ENCODE measurements at places on chromosomes 16 and 17.
A peak's percentile ranks its signal among the peaks of the same experiment; 100 is the strongest.

GRCh38 chr17:72350073-72350472, 229.3 kb downstream of the SOX9 start:
- ATAC-seq, result no peak

DNA sequence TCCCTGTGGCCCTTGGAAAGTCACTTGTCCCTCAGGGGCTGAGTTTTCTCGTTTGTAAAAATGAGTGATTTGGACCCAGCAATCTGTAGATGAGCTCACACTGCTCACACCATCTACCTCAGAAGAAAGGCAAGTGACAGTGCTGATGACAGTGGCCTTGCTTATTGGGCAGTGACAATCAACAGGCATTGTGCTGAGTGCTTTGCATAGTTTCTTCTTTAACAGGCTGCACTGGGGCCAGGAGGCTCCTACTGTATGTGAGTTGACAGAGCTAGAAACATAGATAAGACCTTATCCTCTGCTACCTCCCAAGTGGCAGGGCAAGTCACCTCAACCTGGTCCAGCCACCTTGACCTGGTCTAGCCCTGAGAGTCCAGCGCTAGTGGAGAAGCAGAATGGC, 29.7 kb upstream of the SLC12A3 start:
- no peak for ATAC-seq

DNA sequence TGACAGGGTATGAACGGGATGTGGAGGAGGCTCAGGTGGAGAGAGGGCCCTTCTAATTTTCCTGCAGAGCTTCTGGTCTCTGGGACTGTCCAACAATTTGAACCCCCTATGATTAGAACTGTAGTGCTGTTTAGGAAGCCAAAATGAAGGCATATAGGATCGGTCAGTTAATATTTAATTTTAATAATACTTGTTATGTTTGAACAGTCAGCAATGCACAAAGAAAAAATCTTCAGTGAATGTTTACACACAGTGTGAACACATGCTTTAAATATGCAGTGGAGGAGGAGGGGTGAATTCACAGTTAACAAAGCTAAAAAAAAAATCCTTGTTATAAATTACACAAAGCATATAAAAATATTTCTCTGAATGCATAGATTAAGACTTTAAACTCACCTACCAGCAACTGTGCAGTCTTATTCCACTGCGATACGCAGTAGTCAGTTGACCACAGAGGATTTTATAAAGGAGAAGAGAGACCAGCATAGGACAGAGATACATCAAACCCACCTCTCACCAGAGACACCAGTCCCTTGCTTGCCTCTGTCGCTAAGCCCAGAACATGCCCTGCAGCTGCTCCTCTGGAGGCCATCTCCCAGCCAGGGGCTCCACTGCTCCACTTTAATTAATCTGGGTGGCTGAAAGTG, 14.6 kb downstream of the ANKRD40 start:
- ATAC-seq, result no peak

- ATAC-seq, result no peak
These were observed 23.6 kb downstream of the ALDH3A2 start for GRCh38 chr17:19672009-19672750.

GRCh38 chr17:43021741-43022512, at the start of gene VAT1:
VAT1 (minus strand) TSS chr17:43022385; CDS start chr17:43022322, 63 bp downstream.
- ATAC-seq, result peak; percentile 55

GRCh38 chr16:73096510-73096909, 48.6 kb upstream of the ZFHX3 start:
- no peak for ATAC-seq

DNA sequence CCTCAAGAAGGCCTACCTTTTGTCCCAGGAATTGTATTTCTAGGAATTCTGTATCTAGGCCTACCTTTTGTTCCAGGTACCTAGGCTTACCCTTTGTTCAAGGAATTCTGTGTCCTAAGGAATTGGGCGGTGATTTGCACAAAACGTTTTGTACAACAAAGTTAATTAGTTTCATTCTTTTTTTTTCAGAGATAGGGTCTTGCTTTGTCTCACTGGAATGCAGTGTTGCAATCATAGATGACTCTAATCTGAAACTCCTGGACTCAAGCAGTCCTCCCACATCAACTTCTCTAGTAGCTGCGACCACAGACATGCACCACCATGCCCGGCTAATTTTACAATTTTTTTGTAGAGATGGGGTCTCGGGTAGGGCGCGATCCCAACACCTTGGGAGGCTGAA, 7.0 kb downstream of the CDR2L start:
- no peak for ATAC-seq

GRCh38 chr17:1147664-1148063, 32.1 kb downstream of the ABR start:
- no peak for ATAC-seq

DNA sequence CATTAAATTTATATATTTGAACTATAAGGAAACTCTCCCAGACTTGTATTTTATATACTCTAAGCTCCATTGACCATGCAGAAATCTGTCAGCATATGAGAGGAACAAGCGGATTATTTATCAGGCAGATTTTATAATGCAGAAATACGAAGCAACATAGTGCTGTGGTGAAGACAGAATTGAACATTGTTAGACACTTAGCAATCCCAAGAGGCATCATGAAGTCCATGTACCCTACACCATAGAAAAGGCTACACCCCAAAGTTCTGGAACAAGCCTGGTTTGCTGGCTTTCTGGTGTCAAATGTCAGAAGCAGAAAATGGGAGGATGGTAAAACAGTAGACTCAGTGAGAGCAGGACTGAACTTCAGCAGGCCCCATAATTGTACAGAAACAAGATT, 241.1 kb downstream of the PRKCA start:
- no peak for ATAC-seq

DNA sequence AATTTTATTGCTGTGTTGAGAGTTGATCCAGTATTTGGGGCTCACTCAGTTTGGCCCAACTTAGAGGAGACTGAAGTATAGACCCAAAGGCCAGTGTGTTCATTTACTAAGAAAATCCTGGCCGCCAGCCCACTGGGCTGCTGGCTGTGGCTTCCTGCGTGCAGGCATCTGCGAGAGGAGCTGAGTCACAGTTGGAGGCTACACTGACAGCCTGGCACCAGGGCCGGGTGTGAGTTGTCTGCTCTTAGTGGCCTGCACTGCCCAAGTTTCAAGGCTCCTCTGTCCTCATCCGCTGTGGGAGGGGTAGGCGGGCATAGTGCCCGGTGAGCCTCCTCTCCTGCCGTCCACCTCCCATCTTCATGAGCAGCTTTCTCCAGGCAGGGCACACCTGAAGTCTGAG, 54.2 kb downstream of the PLD6 start:
- ATAC-seq, result no peak

- no peak for ATAC-seq
These were observed 9.6 kb upstream of the ZFHX3 start for GRCh38 chr16:73057291-73058210.

DNA sequence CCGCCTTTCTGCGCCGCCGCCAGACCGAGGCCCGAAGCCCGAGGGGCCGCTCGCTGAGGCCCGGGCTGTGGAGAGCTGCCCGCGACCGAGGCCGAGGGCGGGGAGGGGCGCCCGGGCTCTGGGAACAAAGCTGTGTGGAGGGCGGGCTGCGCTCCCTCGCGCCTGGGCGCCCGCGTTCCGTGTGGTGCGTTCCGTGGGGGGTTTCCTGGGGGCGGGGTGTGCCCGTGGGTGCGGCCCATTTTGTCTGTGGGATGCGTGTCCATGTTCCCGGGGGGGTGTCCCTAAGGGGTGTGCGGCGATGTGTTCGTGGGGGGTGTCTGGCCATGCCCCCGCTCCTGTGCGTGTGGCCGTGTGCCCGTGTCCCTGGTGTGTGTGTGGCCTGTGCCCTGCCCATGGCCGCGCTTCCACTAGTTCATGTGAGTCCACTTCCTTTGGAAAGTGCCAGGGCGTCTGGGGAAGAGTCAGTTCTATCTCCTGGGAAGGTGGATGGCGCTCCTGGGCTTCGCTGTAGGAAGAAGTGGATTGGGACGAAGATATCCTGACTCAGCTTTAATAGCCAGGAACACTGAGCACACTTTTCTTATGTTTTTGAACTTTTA, 520 bp downstream of the JPT2 start:
- peak; percentile 7 for ATAC-seq

GRCh38 chr16:52561910-52562741, 15.2 kb upstream of the TOX3 start:
- no peak for ATAC-seq

DNA sequence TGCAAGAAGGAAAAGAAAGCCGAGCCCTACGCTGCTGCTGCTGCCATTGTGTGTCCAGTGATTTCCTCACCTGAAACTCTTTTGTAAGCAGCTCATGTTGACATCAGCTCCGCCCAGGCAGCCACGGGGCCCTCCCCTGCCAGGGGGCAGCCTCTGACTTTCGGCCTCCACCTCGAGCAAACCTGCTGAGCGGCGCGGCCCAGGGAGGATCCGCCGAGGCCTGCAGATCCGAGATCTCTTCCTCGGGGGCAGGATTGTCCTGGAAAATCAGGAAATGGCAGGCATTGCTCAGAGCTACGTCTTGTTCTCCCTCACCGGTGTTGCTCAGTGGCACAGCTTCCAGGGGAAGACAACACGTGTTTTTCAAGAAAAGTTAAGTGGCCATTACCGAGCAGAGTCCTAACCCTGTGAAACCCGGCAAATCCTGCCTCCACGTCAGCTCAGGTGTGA, 35.6 kb upstream of the ZNF750 start:
- ATAC-seq, result no peak

GRCh38 chr16:49620158-49620868, 235.6 kb downstream of the ZNF423 start:
- ATAC-seq, result no peak

GRCh38 chr16:67718668-67719047, 458 bp downstream of the GFOD2 start:
- ATAC-seq, result no peak

DNA sequence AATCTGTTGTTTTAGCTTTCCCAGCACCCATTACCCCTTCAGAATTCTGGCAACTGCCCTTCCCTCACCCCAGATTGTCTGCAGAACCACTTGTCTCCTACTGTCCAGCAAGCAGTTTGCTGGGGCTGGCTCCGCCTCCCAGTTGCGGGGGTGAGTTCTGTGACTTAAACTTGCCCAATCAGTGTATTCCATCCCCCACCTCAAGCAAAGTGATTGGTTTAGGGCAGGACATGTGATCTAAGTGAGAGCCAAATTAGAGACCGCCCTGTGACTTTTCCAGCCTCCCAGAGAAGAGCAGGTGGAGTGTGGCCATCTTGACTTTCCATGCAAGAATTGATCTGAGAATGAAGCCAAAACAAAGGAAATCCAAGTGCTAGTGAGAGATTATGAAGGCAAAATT, 22.7 kb upstream of the SRCIN1 start:
- no peak for ATAC-seq

GRCh38 chr16:66926961-66927436, 1.7 kb upstream of the RRAD start:
- no peak for ATAC-seq

DNA sequence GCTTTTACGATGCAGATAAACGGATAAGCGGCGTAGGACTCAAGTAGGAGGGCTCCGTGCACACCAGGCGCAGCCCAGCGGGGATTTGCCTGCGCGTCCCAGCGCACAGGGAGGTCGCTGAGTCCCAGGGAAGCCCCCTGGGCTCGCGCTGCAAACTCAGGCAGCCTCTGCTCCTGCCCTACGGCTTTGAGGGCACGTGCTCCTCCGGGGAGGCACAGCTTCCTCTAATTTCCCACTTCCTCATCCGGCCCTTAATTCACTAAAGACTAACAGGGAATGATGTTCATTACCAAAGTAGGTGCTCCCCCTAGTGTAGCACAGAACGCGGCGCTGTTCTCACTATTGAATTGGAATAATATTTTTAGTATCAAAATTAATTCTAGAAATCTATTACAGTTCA, 825.4 kb downstream of the KCNJ18 start:
- no peak for ATAC-seq

DNA sequence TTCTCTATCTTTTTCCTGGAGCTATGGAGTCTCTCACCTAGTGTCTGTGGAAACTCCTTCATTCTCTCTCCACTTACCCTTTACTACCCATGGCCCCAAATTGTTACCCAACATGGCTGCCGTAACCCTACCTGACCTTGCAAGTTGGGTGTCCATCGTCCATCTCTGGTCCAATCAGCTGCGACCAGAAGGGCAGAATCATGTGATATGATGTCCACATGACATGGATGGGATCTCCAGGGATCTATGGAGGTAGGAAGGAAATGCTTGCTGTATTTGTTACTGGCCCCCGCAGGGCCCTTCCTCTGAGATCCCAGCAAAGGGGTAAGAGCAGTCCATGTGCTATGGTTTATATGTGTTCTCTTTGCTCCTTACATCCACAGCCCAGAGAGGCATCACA, 8.0 kb upstream of the DRC7 start:
- no peak for ATAC-seq

DNA sequence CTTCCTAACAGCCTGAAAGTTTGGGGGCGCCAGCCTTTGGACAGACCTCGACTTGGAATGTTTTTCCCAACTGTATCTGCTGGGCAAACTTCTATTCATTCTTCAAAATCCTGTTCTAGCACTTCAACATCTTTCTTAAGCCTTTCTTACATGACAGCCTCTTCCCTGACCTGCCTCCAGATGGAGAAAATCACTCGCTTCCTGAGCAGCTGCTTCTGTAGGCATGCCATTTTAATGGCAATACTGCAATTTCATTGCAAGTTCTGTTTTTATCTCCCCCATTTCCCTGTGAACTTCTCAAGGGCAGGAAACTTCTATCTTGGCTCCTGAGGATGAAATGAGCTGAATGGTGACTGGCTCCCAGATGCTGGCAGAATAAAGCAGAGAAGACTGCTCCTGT, 128.8 kb upstream of the ASIC2 start:
- ATAC-seq, result no peak

DNA sequence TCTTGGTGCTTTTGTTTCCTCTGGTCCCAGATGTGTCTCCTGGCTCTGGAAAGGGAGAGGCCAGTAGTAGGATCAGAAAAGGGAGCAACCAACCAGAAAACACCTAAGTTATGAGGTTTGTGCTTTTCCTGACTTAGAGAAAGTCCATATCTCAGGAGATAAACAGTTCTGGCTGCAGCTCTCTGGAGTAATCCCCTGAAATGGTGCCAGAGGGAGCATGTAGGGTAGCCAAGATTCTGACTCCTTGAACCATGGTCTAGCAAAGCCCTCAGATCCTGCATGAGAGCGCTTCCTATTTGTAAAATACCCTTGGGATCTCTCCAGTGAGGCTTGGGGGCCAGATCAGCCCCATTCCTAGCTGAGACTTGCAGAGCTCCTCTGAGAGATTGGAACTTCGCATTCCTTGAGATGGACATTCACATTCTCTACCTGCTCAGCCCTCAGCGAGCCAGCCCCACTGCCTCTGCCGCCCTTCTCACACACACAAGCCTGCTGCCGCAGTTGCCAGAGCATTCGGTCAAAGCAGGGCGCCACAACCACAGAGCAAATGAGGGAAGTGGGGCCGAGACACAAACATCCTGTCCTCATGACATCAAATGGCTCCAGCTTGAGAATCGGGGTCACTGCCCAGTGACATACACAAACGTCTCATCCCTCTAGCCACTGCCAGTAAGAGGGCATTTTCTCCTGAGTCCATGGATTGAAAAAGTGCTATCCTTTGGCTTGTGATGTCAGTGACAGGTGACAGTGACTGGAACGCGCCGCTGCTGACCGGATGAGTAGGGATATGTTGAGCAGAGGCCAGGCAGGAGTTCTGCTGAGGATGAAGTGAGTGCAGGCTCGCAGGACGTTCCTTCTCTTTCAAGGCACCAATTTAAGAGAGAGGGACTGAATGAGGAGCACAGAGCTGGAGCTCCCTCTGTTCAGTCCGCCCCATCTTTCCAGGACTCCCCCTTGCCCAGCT, 5.0 kb downstream of the ABHD15 start:
- no peak for ATAC-seq
